ENCODE measurements at places on chromosomes 3 and 15.

GRCh38 chr15:37140531-37141058 is 40.2 kb upstream of the MEIS2 start:
- no peak for DNase-seq

- peak; percentile 97 for DNase-seq
Measured at GRCh38 chr15:32870240-32871033, 152.6 kb downstream of the GREM1 start.

- DNase-seq = no peak
Measured at GRCh38 chr3:71160785-71161546, 422.6 kb downstream of the FOXP1 start.

DNA sequence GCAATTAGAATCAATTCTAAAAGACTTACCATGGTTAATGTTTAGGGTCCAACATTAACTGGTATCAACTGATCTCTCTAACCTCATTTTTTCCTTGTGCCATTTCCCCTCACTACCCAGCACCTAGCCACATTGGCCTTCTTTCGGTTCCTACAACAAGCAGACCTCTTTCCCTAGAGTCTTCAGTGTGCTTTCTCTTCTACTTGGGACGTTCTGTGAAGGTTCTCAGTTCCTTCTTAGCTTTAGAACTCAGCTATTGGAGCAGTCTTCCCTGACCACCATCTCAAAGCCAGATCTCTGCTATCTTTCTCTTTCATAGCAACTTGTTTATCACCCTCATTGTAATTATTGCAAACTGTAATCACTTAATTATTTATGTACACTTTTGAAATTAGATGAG is 31.5 kb upstream of the MINDY4B start:
- no peak for DNase-seq

- DNase-seq = no peak
Measured at GRCh38 chr3:9194509-9195184, 54.8 kb downstream of the SRGAP3 start.

GRCh38 chr3:9826815-9827573 is 16.8 kb downstream of the RPUSD3 start:
- DNase-seq = no peak

DNA sequence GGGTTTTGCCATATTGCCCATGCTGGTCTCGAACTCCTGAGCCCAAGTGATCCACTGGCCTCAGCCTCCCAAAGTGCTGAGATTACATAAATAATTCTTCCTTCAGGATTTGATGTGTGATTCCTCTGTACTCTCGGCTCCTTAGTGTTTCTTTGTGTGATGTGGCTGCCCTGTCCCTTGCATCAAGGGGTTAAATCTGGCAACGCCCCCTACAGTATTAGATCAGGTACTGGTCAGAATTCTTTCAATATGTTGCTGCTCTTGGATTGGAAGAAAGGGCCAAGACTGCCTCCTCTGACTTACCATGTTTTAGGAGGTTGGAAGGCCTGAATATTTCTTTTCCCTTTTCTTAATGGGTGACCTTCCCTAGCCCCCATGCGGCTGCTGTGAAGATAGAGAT is 390.6 kb upstream of the WNT5A start:
- DNase-seq = no peak

DNA sequence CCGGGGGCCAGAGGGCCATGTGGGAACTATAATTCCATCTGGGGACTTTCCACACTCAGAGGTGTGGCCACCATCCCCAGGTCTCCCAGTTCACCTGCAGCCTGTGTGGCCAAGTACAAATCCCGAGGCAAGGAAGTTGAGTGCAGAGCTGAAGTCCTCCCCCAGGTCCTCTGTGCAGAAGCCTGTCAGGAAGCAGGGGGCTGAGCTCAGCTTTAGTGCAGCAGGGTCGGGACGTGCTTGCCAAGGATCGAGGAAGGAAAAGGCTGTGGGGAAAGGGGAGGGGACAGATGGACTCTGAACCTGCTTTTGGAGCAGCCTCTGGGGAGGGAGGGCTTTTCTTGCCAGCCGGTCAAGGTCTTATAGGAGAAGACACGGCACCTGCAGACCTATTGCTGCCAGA is 67.7 kb downstream of the CHRNA7 start:
- no peak for DNase-seq

- no peak for DNase-seq
Measured at GRCh38 chr3:188812198-188812597, 359.6 kb upstream of the TPRG1 start.

Measured in AG09319 (cell line).